ENCODE measurements at places on chromosomes 12 and 14. TPM values are rescaled to one million over a fixed set of nuclear protein-coding genes. Genes with fewer than 3 reads are reported as not detected.

The CACNA2D4 gene
- 0.92 TPM for total RNA-seq

DNA sequence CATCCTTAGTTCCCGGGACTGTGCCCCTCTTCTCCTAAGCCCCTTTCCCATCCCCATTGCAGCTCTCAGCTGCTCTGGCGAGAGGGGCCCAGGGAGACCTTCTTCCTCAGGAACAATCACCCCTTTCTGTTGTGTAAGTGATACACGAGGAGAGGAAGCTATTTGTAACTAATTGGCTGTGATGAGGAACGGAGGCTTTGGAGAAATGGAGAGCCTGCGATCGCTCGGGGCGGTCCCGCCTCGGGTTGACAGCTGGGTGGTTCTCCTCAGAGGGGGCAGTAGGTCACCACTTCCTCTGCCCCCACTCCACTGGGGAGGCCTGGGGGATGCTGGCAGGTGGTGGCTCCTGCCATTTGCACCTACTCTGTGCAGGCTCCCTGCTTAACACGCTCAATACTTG is 6.6 kb upstream of the PGF start:
- no peak overlapping the region for H3K27ac ChIP-seq
- H3K4me3 ChIP-seq = no peak overlapping the region
- no peak for DNase-seq
- no peaks in the 10 kb centered on the region for H3K4me1 ChIP-seq
- H3K36me3 ChIP-seq = no peaks in the 10 kb centered on the region

The PTPRB gene
- total RNA-seq = 0.21 TPM

The FOXN3 gene
- 161 TPM for total RNA-seq

The SOAT2 gene
- not detected for total RNA-seq

GRCh38 chr12:128091951-128092382 is 175.0 kb upstream of the TMEM132C start:
- no peaks in the 10 kb centered on the region for H3K4me1 ChIP-seq
- DNase-seq = no peak
- no peak overlapping the region for H3K27ac ChIP-seq
- peaks cover 31% of the 10 kb centered on the region for H3K27me3 ChIP-seq
- H3K36me3 ChIP-seq = no peaks in the 10 kb centered on the region
- H3K4me3 ChIP-seq = no peak overlapping the region

The IQSEC3 gene
- total RNA-seq = not detected

- peaks cover 40% of the 10 kb centered on the region for H3K4me1 ChIP-seq
- no peak for DNase-seq
- peak overlapping the region; percentile 14 for H3K27ac ChIP-seq
- no peaks in the 10 kb centered on the region for H3K27me3 ChIP-seq
- no peaks in the 10 kb centered on the region for H3K36me3 ChIP-seq
- H3K4me3 ChIP-seq = peak overlapping the region; percentile 96
Measured at GRCh38 chr12:76762601-76762980, 1.3 kb upstream of the ZDHHC17 start.

DNA sequence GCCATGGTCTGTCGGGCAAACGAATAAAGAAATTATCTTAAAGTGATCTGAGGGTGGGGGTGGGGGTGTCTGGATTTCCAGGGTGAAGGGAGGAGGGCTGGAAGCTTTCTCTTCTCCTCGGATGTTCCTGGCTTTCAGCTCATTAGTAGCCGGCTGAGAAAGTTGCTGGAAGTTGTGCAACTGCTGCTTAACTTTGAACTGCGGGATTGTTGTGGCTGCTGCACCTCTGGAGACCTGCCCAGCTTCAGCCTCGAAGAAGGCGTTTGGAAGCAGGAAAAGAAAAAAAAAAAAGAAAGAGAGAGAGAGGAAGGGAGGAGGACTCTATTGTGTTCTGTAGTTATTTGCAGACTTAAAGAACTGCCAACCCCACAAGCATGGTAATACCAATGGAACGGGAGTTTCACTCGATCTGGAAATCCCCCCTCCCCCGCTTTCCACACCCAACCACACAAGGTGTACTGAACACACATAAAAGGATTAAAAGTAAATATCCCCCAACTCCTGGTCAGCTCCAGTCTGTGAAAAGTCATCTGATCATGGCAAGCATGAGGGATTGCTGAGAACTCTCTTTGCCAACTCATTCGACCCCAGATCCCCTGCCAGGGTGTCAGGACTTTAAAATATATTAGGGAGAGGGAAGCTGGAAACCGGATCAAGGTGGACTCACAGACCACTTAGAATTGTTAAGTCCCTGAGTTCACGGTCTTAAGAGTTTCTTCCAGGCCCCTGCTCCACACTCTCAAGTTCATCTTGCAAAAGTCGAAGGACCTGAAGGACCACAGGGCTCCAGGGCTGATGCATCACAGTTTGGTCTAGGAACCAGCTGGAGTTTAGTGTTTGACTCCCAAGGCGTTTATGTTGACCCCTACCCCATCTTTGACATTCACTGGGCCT is at the start of gene RASSF9:
Gene RASSF9, minus strand, starts transcription at position 213 of the 894 bp plus-strand sequence. Its CDS starts 208 bp downstream, at position 5.
- H3K4me1 ChIP-seq = peaks cover 21% of the 10 kb centered on the region
- peak within 1 kb of the TSS; percentile 63 for H3K4me3 ChIP-seq
- peak within 1 kb of the TSS; percentile 32 for H3K27ac ChIP-seq
- no peak for DNase-seq

DNA sequence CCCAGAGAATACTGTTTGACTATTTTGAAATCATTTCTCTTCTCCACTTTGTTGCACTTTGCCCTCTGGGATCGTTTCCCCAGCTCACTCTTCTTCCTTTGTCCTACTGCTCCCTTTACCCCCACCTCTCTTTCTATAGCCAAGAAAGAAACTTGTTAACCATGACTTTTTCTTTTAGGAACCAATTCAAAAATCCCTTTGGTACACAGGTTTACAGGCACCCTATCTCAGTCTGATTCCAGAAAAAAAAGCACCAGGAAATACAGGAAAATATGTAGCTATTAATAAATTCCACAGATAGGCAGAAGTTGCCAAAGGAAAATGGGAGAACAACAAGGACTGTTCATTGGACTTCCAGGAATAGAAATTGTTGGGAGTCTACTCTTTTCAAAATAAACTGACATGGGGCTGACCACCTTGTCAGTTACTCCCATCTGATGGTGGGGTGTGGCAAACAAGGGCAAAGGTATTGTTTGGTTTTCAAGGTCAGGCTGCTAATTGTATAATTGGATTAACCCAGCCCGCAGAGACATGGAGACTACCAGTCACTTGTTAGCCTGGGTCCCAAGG is 82.4 kb downstream of the CRADD start:
- no peaks in the 10 kb centered on the region for H3K36me3 ChIP-seq
- H3K27me3 ChIP-seq = no peaks in the 10 kb centered on the region
- DNase-seq = no peak
- no peak overlapping the region for H3K4me3 ChIP-seq
- no peak overlapping the region for H3K27ac ChIP-seq
- peaks cover 15% of the 10 kb centered on the region for H3K4me1 ChIP-seq

GRCh38 chr12:47870175-47870781 is 34.5 kb downstream of the VDR start:
- H3K27ac ChIP-seq = peak overlapping the region; percentile 45
- DNase-seq = no peak
- H3K27me3 ChIP-seq = no peaks in the 10 kb centered on the region
- H3K36me3 ChIP-seq = peaks cover under 1% of the 10 kb centered on the region

GRCh38 chr12:107921062-107921461 is 146.6 kb downstream of the ASCL4 start:
- peaks cover 35% of the 10 kb centered on the region for H3K27me3 ChIP-seq
- H3K4me3 ChIP-seq = no peak overlapping the region
- DNase-seq = no peak
- H3K27ac ChIP-seq = no peak overlapping the region
- H3K36me3 ChIP-seq = no peaks in the 10 kb centered on the region

- no peak overlapping the region for H3K27ac ChIP-seq
- peaks cover 22% of the 10 kb centered on the region for H3K27me3 ChIP-seq
- no peak for DNase-seq
- H3K4me1 ChIP-seq = peaks cover 5% of the 10 kb centered on the region
Measured at GRCh38 chr14:90103808-90104207, 42.0 kb downstream of the KCNK13 start.

GRCh38 chr14:89303456-89304435 is 113.3 kb downstream of the FOXN3 start:
- no peaks in the 10 kb centered on the region for H3K27me3 ChIP-seq
- peak overlapping the region; percentile 66 for H3K4me3 ChIP-seq
- DNase-seq = no peak

GRCh38 chr12:58918469-58918844 is 1.8 kb downstream of the LRIG3 start:
- peak overlapping the region; percentile 98 for H3K27ac ChIP-seq
- DNase-seq = no peak
- peaks cover 18% of the 10 kb centered on the region for H3K36me3 ChIP-seq
- H3K4me1 ChIP-seq = peaks cover 53% of the 10 kb centered on the region
- no peaks in the 10 kb centered on the region for H3K27me3 ChIP-seq
- H3K4me3 ChIP-seq = peak overlapping the region; percentile 92

DNA sequence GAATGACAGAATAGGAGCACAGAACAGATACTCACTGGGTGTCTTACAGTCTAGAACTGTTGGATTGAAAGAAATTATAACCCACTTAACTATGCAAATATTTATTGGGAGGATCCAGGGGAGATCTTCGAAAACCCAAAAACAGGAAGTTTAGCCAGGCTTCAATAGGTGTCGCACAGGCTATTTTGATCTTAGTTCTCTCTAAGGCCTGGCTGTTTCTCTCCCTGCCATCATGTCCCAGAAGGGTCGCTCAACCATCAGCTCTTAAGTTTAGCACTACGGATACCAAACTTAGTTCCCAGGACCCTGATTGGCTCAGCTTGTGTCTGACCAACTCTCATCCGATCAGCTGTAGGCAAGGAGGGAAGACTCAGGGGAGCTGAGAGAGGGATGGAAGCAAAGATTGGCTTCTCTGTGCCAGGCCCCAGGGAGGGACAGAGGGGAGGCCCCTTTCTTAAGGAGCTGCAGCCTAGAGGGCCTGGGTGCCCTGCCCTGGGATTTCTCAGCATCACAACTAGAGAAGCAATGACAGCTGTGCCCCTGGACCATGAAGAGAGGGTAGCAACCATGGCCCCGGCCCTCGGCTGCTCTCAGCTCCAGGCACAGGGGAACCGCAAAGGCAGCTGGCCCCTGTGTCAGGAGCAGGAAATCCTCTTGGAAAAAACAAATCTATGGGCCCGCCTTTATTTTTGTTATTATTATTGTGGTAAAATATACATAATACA is 13.5 kb downstream of the PHETA1 start:
- H3K27ac ChIP-seq = no peak overlapping the region
- no peaks in the 10 kb centered on the region for H3K36me3 ChIP-seq
- no peak for DNase-seq
- no peaks in the 10 kb centered on the region for H3K4me1 ChIP-seq

The TRPV4 gene
- 2.2 TPM for total RNA-seq
